Effector memory CD4-positive, alpha-beta T cell (primary cell): ENCODE measurements at places on chromosomes 7 and 10.

DNA sequence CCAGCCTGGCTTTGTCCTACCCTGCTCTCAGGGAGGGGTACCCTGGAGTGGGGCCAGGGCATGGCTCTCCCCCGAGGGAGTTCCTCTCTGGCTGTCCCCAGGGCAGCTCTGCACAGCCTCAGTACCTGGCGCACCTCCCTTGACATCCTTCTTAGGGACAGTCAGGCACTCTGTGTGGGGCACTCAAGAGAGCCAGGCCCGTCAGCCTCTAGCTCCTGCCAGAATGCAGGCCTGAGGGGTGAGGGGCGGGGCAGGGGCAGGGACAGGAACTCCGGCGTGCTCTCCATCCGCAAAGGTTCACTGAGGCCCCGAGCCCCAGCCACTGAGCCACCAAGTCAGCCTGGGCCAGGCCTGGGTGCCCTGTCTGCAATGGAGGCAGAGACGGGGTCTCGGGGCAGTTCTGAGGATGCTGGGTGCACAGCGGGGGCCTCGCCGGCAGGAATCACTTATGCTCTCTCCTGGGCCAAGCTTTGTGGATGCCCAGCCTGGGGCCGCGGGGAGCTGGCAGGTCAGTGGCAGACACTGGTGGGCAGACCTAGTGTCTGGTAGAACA, 10.1 kb downstream of the LIMK1 start:
- DNase-seq = no peak

DNA sequence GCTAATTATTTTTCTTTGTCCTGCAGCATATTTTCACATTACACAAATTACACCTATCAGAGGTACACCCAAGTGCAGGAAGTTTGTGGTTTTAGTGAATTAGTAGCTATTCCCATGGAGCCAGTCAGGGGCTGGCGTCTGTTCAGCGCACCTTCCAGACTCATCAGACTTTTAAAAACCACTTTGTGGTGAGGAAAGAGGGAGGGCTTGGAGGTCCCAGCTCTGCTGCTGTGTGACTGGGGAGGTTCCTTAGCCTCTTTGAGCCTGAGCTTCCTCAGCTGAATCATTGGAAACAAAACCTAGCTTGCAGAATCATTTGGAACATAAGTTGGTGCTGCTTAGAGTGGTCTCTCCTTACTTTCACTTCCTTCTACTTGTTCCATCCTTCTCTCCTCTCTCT, 175.4 kb downstream of the SORCS3 start:
- no peak for DNase-seq

GRCh38 chr10:5959142-5959541, 18.2 kb downstream of the IL15RA start:
- no peak for DNase-seq

DNA sequence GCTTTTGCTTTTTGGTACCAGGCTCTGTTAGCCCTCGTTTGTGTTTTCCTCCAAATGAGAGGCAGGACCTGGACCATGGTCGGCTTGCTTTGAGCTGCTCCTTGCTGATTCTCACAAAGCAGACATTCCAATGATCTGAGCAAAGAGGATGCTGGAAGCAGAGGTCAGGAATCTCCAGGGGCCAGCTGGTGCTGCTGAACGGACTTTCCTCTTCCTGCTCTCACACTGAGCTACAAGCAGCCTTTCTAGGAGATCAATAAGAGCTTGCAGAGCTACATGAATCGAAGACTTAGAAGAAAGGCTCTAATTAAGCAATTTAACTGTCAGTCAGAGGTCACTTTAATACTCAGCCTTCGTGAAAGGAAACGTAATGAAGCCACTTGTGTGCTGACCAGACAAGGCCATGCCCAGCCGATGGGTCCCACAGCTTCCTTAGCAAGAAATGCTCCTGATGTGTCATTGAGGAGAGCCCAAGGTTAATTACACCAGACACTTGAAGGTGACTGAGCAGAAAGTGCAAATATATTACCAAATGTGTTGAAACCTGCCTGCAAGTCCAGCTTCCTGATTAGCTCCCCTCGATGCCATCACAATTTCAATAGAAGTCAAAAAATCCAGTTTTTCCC, 151.3 kb upstream of the RSU1 start:
- no peak for DNase-seq

DNA sequence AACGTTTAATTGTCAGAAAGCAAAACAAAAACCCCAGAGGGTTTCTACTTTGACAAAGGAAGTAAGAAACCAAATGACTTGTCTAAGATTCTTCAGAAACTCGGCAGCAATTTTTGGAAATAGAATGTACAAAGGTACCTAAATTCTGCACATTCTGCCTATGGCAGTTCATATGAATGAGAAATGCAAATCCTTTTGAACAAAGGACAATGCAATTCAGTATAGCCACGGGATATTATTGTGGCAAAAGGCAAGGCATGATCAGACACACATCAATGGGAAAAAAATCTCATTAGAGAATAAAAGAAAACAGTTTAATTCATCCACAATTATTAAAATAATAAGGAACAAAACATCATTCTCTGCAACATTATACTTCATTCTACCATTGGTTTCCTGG, 93.4 kb downstream of the SEMA3C start:
- no peak for DNase-seq

DNA sequence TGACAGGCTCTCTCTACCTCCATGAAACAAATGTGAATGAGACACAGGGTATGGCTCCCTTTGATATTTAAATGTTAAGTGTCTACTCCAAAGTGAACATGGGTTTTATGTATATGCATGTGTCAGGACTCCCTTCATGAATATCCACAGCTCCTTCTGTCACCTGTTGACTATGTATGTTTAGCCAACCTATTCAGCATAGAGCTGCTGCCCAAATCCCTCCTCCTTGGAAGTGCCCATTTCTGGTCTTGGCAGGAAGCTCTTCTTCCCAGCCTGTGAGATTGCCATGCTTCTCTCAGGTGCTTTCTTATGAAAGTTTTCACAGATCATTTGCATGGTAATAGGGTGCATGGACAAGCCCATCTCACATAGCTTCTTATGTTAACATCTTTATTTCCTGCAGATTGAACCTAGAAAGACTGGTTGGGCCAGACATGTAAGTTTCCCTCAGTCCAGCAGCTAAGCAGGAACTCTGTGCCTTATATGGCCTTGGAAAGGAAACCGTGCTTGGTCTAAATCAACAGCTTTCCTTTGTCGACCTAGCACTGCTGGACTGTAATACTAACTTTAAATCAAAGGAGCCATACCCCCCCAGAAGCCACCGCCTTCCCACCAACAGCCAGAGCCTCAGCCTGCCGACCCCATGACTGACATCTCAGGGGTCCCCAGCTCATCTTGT, 288.9 kb downstream of the ADARB2 start:
- DNase-seq = no peak

DNA sequence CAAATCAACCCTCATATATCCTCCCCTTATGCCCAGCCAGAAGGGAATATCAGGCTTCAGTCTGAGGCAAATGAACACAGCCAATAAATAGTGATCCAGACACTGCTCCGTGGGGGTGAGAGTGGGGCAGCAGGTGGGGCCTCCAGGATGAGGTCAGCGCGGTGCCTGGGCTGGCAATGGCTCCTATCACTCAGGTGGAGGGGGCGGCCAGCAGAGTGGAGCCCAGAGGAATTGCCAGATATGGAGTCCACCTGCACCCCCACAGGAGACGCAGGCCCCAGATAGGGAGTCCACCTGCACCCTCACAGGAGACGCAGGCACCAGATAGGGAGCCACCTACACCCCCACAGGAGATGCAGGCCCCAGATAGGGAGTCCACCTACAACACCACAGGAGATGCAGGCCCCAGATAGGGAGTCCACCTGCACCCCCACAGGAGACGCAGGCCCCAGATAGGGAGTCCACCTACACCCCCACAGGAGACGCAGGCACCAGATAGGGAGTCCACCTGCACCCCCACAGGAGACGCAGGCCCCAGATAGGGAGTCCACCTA, 78.0 kb upstream of the PPP2R2D start:
- no peak for DNase-seq

DNA sequence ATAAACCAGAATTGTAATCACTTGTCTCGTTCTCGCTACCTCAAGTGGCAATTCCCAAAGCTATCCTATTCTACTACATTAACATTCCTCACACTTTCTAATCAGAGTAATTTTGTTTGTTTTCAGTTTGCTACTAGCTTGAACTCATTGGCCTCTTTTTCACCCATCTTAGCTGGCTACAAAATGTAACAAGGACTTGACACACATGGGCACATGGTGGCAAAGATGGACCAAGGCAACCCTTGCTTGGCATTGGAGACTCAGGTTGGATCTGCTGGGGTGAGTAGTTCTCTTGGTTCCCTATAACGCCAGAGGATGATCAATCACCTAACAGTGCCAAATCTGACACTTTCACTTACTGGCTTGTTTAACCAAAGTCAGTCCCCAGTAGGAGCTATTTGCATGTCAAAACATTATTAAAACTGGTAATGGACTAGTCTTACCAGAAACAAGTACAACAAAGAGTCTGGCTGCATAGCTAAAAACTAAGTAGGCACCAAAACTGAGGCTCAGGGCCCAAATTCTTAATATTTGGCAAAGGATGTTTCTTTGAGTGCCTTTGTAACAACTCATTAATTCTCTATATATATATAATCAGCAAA, 1.9 kb downstream of the USP6NL start:
- DNase-seq = no peak

GRCh38 chr10:18071591-18071990, 68.6 kb upstream of the CACNB2 start:
- DNase-seq = no peak

GRCh38 chr10:2244471-2244870, 507.1 kb upstream of the ADARB2 start:
- DNase-seq = no peak

DNA sequence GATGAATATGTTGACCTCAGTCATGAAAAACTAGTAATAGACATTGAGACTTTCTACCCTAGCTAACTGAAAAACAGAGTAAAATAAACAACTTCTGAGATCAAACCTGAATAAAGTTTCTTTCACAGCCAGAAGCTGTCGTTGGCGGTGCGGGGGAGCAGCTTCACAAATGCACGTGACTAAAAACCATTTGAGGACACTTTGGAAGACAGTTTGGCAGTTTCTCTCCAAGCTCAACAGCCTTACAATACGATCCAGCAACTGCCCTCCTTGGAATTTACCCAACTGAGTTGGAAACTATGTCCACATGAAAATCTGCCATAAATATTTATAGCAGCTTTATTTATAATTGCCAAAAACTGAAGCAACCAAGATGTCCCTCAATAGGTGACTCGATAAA, 63.1 kb downstream of the CYTH3 start:
- DNase-seq = no peak
